GM23338 (cell line): ENCODE measurements at places on chromosomes 11 and 22. TPM values are rescaled to one million over a fixed set of nuclear protein-coding genes. Genes with fewer than 3 reads are reported as not detected.

DNA sequence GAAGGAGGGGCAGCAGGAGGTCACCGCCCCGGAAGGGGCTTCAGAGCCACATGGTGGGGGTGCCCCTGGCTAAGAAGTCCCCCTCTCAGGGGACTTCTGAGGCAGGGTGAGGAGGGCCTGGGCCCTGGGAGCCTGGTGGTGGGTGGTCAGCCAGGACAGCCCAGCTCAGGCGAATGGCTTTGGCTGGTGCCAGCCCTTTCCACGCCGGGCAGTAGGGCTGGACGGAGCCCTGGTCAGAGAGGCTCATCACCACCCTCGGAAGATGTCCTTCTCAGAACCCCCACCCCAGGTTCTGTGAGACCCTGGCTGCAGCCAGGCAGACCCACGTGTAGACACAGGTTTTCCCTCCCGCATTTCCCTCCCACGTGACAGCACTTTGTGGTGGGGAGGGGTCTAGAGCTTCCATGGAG lies 35.9 kb downstream of the OSBPL5 start:
- H3K27ac ChIP-seq, result no peak overlapping the region
- no peak for DNase-seq
- H3K4me3 ChIP-seq, result no peak overlapping the region
- no peaks in the 10 kb centered on the region for H3K36me3 ChIP-seq
- no peaks in the 10 kb centered on the region for H3K27me3 ChIP-seq

DNA sequence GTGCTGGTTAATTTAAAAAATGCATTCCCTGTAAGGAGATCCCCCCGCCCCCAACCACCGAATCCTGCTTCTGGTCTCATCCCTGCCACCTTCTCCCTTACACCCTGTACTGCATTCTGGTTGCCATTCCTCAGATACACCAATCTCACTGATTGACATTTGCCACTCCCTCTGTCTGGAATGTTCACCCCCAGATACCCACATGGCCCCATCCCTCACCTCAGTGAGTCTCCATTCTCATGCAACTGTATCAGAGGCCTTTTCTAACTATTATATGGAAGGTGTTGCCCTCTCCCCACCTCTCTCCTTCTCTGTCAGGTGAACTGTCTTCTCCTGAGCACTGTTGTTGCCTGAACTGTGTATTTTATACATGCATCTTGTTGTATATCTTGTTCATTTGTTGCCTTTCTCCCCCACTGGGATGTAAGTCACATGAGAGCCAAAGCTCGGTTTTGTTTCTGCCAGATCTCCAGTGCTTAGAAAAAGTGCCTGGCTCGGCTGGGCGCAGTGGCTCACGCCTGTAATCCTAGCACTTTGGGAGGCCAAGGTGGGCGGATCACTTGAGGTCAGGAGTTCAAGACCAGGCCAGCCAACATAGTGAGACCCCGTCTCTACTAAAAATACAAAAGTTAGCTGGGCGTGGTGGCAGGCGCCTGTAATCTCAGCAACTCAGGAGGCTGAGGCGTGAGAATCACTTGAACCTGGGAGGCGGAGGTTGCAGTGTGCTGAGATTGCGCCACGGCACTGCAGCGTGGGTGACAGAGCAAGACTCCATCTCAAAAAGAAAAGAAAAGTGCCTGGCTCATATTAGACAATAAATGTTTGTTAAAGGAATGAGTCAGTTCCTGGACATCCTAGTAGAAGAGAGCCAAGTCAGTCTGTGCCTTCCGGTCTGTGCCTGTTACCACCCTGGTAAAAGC lies 61.0 kb downstream of the TNRC6B start:
- H3K27me3 ChIP-seq, result no peaks in the 10 kb centered on the region
- H3K36me3 ChIP-seq, result no peaks in the 10 kb centered on the region
- no peak overlapping the region for H3K4me3 ChIP-seq
- peaks cover 26% of the 10 kb centered on the region for H3K4me1 ChIP-seq

GRCh38 chr11:8941341-8942103 lies 1.3 kb downstream of the ASCL3 start:
- no peaks in the 10 kb centered on the region for H3K4me1 ChIP-seq
- no peaks in the 10 kb centered on the region for H3K27me3 ChIP-seq
- no peaks in the 10 kb centered on the region for H3K36me3 ChIP-seq
- H3K4me3 ChIP-seq, result no peak overlapping the region

DNA sequence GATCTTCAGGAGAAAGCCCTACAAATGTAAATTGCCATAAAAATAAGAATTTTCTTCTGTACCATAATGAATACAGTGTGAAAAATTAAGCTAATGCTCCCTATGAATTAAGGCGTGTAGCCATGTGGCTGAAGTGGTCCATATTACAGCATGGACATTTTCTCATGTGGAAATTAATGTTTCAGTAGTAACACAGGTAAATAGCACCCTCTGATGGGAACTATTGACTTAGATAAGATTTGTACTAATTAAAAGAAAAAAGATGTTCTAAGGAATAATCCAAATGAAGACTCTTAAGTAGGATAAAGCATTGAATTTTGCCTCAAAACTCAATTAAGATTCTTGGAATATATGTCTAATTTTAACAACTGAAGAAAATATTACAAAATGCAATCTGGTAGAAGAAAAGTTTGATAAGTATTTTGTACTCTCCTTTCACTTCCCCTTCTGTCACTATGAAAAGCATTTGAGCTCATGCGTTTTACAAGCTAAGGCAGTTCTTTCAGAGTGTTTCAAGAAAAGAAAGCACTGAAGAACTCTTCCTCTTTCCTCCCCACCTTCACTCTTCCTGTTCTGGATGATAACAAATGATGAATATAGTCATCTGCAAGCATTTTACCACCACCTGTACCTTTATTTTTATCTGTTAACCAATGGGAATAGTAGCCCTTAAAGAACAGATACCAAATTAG lies 9.9 kb upstream of the OR8D2 start:
- H3K4me3 ChIP-seq, result no peak overlapping the region
- peak; percentile 2 for DNase-seq
- H3K27ac ChIP-seq, result no peak overlapping the region
- H3K27me3 ChIP-seq, result no peaks in the 10 kb centered on the region
- H3K36me3 ChIP-seq, result peaks cover 3% of the 10 kb centered on the region; the same call in 1 of the 2 replicates

The BATF2 gene
- 0.58 and 1.6 TPM in 2 replicates for total RNA-seq

DNA sequence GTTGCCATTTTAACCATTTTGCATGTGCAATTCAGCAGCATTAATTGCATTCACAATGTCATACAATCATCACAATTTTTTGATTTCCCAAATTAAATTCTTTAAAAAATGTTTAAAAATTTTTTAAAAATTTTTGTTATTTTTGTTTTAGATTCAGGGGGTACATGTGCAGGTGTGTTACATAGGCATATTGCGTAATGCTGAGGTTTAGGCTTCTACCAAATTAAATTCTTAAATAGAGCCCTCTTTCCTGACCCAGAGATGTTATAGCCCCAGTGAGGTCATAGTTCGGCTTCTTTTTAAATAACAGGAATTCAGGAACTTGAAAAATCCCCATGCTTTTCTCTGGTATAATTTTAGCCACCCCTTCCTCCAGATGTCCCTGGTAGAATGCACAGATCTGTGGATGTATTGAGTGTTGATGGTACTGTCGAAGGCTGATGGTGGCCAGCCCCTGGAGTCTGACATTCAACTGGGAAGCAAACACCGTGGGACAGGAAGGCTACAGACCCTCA lies 11.3 kb upstream of the AMPD3 start:
- H3K27me3 ChIP-seq, result peaks cover 2% of the 10 kb centered on the region; the same call in 1 of the 2 replicates
- DNase-seq, result no peak
- H3K4me3 ChIP-seq, result no peak overlapping the region
- H3K36me3 ChIP-seq, result no peaks in the 10 kb centered on the region

The HBB gene
- not detected in 2 replicates for total RNA-seq

The TUB gene
- total RNA-seq, result 23.7 and 30.4 TPM in 2 replicates

The TMEM191B gene
- 3.6 and 26.3 TPM in 2 replicates for total RNA-seq

DNA sequence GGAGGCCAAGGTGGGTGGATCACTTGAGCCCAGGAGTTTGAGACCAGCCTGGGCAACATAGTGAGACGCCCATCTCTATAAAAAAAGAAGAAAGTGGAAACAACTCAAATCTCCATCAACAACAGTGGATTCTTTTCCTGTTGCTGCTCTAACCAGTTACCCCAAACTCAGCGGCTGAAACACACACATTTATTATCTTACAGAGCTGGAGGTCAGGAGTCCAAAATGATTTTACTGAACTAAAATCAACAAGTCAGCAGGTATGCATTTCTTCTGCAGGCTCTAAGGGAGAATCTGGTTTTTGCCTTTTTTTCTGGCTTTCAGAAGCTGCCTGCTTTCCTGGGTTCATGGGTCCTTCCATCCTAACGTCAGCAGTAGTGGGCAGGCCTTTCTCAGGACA lies 11.7 kb upstream of the GCAT start:
- H3K27me3 ChIP-seq, result peaks cover 26% of the 10 kb centered on the region; the same call in 1 of the 2 replicates
- no peaks in the 10 kb centered on the region for H3K36me3 ChIP-seq

- DNase-seq, result peak; percentile 21
- H3K27ac ChIP-seq, result no peak overlapping the region
Measured at GRCh38 chr22:25447067-25447685, 117.3 kb upstream of the GRK3 start.

The P2RY6 gene
- not detected in 2 replicates for total RNA-seq

DNA sequence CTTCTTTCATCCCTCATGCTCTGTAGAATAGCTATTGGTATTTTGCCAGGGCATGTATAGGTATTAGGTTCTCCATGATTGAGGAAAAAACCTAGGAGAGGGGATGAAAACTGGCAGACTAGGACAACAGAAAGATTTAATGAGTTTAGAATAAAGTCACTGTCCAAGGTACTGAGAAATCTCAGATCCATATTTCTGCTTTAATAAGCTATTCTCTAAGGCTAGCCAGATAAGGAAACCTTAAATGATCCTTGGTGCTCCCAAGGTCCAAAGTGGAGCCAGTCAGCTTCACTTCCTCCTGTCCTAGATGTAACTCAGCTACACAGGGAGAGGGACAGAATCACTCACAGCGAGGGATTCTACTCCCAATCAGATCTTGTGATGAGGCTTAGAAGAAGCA lies 13.7 kb upstream of the CSNK2A3 start:
- no peaks in the 10 kb centered on the region for H3K27me3 ChIP-seq
- H3K4me1 ChIP-seq, result peaks cover 7% of the 10 kb centered on the region
- H3K4me3 ChIP-seq, result no peak overlapping the region
- no peak for DNase-seq
- no peak overlapping the region for H3K27ac ChIP-seq

DNA sequence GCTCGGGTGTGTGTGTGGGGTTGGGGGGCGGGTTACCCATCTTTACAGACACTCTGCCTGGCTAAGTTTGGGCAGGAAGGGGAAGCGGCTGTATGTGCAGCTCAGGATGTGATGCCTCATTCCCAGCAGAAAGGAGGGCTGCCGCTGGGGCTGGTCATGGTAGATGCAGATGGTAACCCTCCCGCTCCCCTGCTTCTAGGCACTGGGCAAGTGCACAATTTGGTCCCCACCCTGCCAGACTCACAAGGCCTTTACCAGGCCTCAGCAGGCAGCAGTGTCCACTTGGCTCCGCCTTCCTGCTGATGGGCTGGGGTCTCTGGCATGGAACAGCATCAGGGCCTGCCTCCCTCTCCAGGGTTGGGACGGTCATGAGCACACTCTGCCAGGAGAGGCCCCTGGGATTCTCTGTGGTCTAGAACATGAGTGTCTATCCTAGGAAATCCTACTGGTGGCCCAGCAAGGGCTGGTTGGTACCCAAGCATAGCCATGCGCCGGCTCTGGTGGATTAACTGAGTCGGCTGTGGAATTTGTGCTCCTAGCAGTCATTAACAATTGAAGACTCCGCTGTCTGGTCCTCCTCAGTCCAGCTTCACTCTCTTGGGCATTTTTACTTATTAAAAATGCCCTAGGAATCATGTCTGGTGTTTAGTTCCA lies 4.2 kb downstream of the LMO1 start:
- no peak overlapping the region for H3K4me3 ChIP-seq
- no peaks in the 10 kb centered on the region; the same call in 1 of the 2 replicates for H3K4me1 ChIP-seq
- H3K36me3 ChIP-seq, result no peaks in the 10 kb centered on the region
- no peak for DNase-seq
- H3K27me3 ChIP-seq, result peaks cover 53% of the 10 kb centered on the region

GRCh38 chr11:119709638-119710346 lies 19.2 kb downstream of the NECTIN1 start:
- H3K36me3 ChIP-seq, result no peaks in the 10 kb centered on the region
- peaks cover 20% of the 10 kb centered on the region; the same call in 1 of the 2 replicates for H3K4me1 ChIP-seq
- H3K27me3 ChIP-seq, result no peaks in the 10 kb centered on the region

The ARRB1 gene
- 11.1 and 17.0 TPM in 2 replicates for total RNA-seq

DNA sequence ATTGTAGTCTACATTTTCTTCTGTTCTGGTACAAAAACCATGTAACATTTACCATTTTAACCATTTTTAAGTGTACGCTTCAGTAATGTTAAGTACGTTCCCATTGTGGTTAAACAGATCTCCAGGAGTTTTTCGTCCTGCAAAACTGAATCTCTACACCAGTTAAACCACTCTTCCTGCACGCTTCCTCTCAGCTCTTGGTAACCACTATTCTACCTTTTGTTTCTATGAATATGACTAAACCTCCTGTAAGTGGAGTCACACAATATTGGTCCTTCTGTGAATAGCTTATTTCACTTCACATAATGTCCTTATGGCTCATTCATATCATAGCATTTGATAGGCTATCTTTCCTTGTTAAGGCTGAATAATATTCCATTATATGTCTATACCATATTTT lies 7.1 kb upstream of the EXT2 start:
- H3K4me3 ChIP-seq, result no peak overlapping the region
- no peaks in the 10 kb centered on the region for H3K27me3 ChIP-seq
- no peaks in the 10 kb centered on the region for H3K4me1 ChIP-seq

DNA sequence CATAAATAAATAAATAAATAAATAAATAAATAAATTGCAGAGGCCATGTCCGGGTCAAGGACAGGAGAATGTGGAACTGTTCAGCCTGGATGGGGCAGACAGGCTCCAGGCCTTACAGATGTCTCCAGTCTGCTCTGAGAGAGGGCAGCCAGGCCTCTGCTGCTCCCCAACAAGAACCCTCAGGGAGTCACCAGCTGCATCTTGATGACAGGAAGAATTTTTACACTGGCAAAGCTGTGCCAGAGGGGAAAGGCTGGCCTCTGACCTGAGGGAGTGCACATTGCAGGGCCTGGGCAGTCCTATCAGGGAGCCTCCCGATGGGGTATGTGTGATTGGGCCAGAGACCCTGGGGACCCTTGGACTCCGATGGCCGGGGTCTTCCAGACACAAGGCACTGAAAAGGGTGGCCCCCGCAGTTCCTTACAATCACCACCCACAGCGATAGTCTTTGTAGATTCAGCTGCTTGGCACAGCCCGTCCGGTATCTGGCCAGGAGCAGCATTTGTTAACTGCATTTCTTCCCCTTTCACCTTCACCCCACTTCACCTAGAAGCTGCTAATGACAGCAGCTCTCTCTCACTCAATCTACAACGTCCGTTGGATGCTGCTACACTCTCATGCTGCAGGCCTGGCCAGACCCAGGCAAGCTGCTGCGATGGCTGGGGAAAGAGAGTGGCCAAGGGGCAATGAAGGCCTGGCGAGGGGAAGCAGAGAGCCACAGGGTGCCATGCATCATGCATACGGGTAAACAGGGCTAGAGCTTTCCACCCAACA lies 8.1 kb downstream of the MOGAT2 start:
- no peaks in the 10 kb centered on the region for H3K4me1 ChIP-seq
- no peaks in the 10 kb centered on the region for H3K36me3 ChIP-seq
- DNase-seq, result no peak
- no peaks in the 10 kb centered on the region for H3K27me3 ChIP-seq
